ENCODE measurements at places on chromosomes 6 and 20. TPM values are rescaled to one million over a fixed set of nuclear protein-coding genes. Genes with fewer than 3 reads are reported as not detected.

The RBPJL gene
- not detected for total RNA-seq

The C6orf15 gene
- not detected for total RNA-seq

DNA sequence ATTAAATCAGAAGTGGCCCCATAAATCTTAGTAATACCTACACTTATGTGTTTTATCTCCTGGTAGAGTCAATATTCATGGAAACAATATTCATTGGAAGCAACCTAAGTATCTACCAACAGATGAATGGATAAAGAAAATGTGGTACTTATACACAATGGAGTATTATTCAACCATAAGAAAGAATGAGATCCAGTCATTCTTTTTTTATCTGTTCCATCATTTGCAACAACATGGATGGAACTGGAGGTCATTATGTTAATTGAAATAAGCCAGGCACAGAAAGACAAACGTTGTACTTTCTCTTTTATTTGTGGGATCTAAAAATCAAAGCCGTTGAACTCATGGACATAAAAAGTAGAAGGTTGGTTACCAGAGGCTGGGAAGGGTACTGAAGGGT lies 268.5 kb downstream of the ZFAND3 start:
- no peak for DNase-seq

GRCh38 chr6:33896391-33897188 lies 92.8 kb upstream of the MLN start:
- no peak for DNase-seq

DNA sequence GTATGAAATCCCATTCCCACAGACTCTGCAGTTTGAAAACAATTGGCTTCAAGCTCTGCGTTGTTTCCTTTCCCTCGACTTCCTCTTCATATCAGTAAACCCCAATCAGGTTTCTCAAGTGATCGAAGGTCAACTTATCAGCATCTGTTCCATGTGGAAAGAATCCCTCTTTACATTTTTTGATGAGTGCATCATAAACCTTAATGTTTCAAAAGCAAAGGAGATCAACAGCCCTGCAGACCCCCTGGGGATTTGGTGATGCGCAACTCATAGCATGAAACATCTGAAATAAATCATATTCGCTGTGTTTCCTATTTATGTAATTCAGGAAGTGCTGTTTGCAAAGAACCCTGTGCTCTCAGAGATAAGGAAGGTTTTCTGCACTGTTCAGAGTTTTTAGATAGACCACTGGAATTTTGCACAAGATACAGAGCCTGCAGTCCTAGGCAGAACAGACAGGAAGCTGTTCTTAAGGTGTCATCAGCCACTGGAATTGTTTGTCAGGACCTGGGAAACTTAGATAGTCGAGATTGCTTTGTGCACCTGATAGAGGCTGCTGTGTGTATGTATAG lies 216.0 kb downstream of the HIVEP2 start:
- DNase-seq: no peak

DNA sequence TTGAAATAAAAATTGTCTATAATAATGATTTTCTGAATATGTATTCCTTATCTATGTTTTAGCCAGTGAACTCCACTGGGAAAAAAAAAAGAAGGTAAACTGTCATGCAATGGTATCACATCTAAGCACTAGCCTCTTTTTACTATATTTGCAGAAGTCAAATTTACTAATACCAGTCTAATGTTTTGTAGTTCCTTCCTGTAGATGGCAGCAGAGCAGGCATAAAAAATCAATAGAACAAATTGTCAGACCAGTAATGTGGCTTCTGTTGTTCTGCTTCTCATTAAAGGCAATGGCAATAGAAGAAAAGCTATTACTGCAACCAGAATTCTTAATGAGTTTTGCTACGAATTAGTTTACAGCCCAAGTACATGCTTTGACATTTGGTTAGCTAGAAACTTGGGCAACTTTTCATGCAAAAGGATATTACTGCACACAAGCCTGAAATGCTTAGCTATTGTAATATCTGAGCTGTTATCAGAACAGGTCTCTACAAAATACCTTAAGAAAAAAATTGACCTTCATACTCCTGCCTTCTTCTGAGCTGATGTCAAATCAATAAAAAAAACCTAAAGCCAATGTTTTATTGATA lies 476.9 kb downstream of the KHDRBS2 start:
- DNase-seq: peak; percentile 1

DNA sequence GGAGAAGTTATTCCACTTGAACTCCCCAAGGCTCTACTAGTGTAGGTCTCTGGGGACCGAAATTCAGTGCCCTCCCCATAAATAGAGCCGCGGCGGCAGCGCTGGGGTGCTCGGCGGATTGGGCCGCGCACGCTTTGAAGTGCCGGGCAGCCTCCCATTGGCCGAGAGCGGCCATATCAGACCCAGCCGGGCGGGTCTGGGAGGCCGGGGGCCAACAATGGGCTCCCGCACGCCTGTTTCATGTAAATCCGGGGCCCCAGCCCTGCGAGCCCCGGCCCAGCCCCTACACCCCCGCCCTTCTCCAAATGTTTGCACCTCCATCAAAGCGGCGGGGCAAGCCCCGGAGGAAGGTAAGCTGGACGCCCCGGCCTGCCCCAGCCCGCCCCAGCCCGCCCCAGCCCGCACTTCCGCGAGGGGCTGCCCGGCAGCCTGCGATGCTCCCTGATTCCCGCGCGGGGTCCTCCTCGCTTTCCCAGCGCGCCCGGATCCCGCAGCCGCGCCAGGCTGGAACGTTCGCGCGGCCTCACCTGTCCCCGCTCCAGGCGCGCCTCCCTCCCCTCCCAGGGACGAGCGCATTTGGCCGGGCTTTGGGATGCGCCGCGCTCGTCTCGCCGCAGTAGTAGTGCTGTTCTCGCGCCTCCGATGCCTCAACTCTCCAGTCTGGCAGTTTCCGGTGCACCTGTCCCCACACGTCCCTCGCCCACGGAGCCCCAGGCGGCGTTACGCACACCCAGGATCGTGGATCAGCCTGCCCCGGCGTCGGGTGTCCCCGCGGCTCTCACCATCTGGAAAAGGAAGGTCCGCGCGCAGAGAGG lies at the start of gene TBXT:
TSS of gene TBXT (minus strand) at position 51 of the 815 bp plus-strand sequence. CDS start 260 bp downstream, outside the sequence.
- DNase-seq: no peak

DNA sequence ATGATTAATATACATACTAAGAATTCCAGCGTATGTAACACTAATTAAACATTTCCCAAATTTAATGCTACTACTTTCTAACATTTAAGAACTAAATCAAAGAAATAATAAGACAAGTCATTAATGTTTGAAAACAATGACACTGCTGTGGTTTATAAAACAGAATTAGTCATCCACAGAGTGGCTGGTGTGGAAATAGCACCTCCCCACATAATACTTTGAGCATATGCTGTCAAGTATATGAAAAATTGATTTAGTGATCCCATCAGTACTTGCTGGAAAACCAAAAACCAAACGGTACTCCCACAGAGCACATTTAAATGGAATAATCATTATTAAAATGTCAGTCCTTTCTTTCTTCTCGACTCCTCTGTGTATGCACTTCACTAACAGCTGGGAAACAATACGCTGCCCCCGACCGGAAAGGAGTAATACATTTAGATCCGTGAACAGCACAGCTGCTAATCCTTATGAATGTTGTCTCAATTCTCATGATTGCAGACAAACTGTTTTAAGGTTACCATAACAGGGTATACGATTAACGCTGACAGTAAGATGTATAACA lies 78.4 kb downstream of the PREP start:
- DNase-seq: no peak

DNA sequence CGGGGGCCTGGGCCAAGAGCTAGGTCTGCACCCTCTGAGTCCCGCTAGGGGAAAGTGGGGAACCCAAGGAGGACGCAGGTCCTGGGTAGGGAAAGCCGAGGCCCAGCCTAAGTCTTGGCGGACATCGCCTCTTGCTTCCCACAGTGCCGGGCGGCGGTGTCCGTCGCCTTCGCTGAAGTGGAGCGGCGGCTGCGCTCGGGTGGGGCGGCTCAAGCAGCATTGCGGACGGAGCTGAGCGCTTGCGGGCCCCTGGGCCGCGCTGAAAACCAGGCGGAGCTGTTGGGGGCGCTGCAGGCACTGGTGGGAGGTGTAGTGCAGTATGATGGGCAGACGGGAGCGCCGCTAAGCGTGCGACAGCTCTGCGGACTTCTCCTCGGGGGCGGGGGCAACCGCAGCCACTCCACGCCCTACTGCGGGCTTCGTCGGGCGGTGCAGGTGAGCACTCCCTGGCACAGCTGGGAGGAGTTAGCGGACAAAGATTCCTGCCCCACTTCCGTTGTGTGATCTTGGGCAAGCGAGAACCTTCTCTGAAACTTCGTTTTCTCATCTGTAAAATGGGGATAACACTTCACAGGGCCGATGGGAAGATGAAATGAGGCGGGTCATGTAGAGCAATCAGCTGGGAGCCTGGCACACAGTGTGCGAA lies 4.2 kb downstream of the PRSS16 start:
- peak; percentile 43 for DNase-seq

DNA sequence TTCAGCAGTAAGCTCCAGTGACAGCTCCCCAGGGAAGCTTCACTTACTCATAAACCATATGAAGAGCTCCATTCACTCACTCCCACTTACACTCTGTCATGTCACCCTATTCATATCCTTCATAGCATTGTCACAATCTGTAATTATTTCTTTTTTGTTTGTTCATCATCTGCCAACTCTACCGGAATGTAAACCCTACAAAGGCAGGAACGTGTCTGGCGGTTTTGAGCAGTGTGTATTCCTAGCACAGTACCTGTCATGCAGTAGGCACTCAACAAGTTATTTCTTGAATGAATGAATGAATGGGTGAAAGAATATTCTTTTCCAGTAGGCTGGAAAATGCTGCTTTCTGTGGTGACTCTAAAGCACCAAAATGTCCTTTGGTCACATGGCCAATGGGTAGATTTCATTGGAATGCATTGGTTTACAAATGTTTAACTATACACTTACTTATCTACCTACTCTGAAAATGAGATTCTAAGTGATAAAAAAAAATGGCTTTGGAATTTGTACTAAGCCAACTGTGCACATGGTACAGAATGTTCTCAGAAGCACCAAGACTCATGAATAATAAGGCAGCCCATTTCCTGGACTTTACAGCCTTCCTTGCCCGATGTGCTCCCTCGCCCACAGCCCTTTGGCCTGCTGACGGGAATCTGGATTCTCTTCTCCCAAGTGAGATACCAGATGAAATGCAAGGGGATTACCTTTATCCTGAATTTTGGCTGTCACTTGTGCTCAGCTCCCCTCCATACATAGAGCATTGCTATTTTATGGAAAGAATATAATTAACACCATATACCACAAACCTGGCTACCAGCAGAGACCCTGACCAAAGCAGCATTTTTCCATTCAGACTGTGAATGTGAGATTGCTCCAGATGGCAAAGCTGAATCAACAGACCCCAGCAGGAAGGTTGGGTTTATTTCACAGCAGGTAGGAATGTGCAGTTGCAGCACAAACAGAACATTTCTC lies 273.3 kb downstream of the ALDH8A1 start:
- DNase-seq: no peak

Measured in frontal cortex (tissue), 4 donors.